Ascending aorta (tissue), 2 donors: ENCODE measurements at places on chromosomes 2 and 18. TPM values are rescaled to one million over a fixed set of nuclear protein-coding genes. Genes with fewer than 3 reads are reported as not detected.

The ATP5F1A gene
- 273 TPM for total RNA-seq

DNA sequence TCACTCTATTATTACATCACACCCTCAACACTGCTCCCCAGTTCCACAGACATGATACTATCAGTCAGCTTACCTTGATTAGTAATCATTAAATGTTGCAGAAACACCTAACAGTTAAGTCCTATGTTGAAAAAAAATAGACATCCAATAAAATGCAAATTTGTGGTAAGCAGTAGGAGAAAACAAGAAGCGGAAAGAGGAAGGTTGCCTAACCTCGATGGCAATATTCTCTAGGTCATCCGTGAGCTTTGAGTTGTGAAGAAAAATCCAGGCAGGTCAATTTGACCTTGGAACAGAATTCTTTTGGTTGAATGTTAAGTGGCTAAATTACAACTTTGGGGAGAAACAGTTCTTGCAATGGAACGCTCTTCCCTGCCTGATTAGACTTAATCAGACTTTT is 264.4 kb downstream of the AFF3 start:
- H3K27ac ChIP-seq = no peak overlapping the region
- no peaks in the 10 kb centered on the region for H3K27me3 ChIP-seq
- no peaks in the 10 kb centered on the region for H3K36me3 ChIP-seq
- no peak for DNase-seq

GRCh38 chr2:48161628-48162027 is 255.3 kb upstream of the FBXO11 start:
- H3K36me3 ChIP-seq = no peaks in the 10 kb centered on the region
- no peaks in the 10 kb centered on the region for H3K4me1 ChIP-seq
- DNase-seq = no peak
- no peaks in the 10 kb centered on the region for H3K27me3 ChIP-seq

DNA sequence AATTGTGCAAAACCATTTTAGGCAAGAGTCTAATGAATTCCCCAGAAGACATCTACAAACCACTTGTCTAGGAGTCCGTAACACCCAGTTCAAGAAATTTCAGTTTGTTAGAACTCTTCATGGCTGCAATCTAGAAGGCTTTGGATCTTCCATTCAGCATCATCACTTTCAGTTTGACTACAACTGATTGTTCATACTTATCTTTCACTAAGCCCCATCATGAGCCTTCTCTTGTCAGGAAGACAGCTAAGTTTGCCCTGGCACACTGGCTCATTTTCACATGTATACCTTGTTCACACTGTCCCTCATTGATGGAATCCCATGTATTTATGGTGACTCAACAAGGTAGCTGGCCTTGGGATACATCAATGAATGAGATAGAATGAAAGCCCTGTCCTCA is 898.4 kb upstream of the CELF4 start:
- no peaks in the 10 kb centered on the region for H3K36me3 ChIP-seq
- no peak for DNase-seq
- H3K4me1 ChIP-seq = no peaks in the 10 kb centered on the region
- no peak overlapping the region for H3K4me3 ChIP-seq

- H3K36me3 ChIP-seq = no peaks in the 10 kb centered on the region
- H3K27ac ChIP-seq = no peak overlapping the region
- H3K4me1 ChIP-seq = no peaks in the 10 kb centered on the region
- DNase-seq = no peak
- H3K27me3 ChIP-seq = no peaks in the 10 kb centered on the region
These were observed 137.9 kb upstream of the RAB12 start for GRCh38 chr18:8471372-8471771.

DNA sequence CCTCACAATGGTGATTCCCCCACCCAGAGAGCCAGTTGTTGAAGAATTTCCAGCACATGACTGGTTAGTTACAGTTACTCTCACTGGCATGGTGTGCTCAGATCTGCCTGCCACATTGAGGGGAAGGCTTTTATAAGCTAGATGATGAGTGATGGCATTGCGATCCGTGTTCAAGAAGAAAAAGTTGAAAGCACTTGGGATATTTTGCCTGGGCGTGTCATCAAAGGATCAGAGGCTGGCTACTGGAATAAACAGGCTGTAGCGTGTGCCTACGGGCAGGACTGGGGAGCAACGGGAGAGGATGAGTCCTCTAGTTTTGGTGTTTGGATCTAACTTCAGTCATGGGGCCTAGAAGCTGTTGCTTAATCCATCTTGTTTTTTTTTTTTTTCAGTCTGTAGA is 175.0 kb downstream of the SETBP1 start:
- H3K27me3 ChIP-seq = no peaks in the 10 kb centered on the region
- no peaks in the 10 kb centered on the region for H3K36me3 ChIP-seq
- no peak overlapping the region for H3K4me3 ChIP-seq

DNA sequence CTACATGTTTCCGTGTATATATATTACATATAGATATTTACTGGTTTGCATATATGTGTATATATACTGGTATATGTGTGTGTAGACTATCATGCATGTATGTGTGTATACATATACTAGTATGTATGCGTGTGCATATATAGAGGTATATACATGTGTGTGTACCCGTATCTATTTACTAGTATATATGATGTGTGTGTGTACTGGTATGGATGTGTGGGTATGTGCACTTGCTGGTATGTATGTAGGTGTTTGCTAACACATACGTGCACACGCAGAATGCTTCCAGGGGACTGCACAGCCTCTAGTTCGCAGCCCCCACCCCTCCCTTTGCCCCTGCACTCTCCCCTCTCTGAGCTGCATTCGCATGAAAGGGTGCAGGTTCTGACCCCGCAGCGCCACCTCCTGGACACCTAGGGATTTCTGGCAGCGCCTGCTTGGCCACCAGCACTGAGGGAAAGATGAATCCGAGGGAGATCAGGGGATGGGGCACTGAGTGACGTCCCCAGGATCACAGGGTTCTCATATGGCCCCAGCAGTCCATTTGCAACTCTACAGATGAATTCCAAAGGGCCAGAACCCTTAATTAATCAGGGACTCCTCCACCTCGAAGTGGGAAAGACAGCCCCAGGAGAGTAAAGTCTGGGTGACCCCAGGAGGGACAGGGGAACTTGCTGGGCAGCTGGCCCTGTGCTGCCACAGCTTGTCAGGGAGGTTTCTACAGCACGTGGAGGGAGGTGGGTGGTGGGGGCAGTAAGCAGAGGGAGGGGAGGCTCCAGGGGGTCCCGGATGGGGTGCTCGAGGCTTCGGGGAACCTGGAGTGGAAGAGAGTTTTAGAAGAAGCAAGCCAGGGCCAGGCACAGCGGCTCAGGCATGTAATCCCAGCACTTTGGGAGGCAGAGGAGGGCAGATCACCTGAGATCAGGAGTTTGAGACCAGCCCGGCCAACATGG is 66.8 kb upstream of the ASAP2 start:
- no peaks in the 10 kb centered on the region for H3K36me3 ChIP-seq
- H3K27ac ChIP-seq = no peak overlapping the region
- no peak overlapping the region for H3K4me3 ChIP-seq
- no peaks in the 10 kb centered on the region for H3K27me3 ChIP-seq
- H3K4me1 ChIP-seq = peaks cover 11% of the 10 kb centered on the region

The TUBA3D gene
- not detected for total RNA-seq

GRCh38 chr2:137900421-137901141 is 63.7 kb upstream of the HNMT start:
- H3K27me3 ChIP-seq = no peaks in the 10 kb centered on the region
- no peak overlapping the region for H3K27ac ChIP-seq
- no peak overlapping the region for H3K4me3 ChIP-seq
- H3K4me1 ChIP-seq = no peaks in the 10 kb centered on the region
- no peaks in the 10 kb centered on the region for H3K36me3 ChIP-seq

The NMUR1 gene
- 1.8 TPM for total RNA-seq

DNA sequence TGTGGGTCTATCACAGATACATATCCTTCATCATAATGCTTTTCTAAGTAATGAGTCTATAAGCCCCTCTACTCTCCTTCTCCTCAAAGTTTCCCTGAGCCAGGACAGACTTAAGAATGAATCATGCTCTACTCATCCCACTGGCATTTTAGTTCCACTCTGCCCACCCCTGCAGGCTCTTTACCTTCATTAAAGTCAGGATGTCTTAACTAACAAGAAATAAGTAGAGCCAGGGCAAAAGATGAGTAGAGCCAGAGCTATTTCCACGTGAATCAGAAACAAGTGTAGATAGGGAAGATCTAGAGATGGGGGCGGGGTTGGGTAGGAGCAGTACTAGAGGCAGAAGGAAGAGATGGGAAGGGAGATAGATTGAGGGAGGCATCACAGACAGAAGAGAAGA is 790.5 kb downstream of the RNF144A start:
- no peaks in the 10 kb centered on the region for H3K27me3 ChIP-seq
- H3K27ac ChIP-seq = no peak overlapping the region
- no peaks in the 10 kb centered on the region for H3K36me3 ChIP-seq
- no peak overlapping the region for H3K4me3 ChIP-seq
- H3K4me1 ChIP-seq = no peaks in the 10 kb centered on the region
- DNase-seq = no peak

- no peaks in the 10 kb centered on the region for H3K4me1 ChIP-seq
- DNase-seq = no peak
- no peaks in the 10 kb centered on the region for H3K27me3 ChIP-seq
These were observed 3.6 kb upstream of the KYNU start for GRCh38 chr2:142873831-142874287.

- no peak overlapping the region for H3K27ac ChIP-seq
- no peak overlapping the region for H3K4me3 ChIP-seq
- H3K27me3 ChIP-seq = no peaks in the 10 kb centered on the region
- H3K36me3 ChIP-seq = peaks cover 34% of the 10 kb centered on the region
- no peaks in the 10 kb centered on the region for H3K4me1 ChIP-seq
These were observed 21.7 kb downstream of the ZNF638 start for GRCh38 chr2:71353248-71353647.

- no peak overlapping the region for H3K27ac ChIP-seq
- H3K4me1 ChIP-seq = no peaks in the 10 kb centered on the region
- H3K36me3 ChIP-seq = no peaks in the 10 kb centered on the region
- no peak overlapping the region for H3K4me3 ChIP-seq
These were observed 187.7 kb downstream of the MYO3B start for GRCh38 chr2:170365686-170366085.
